ENCODE measurements at places on chromosomes 5 and 9.

- DNase-seq = no peak
Measured at GRCh38 chr5:92907938-92908606, 672.9 kb downstream of the NR2F1-AS1 start.

DNA sequence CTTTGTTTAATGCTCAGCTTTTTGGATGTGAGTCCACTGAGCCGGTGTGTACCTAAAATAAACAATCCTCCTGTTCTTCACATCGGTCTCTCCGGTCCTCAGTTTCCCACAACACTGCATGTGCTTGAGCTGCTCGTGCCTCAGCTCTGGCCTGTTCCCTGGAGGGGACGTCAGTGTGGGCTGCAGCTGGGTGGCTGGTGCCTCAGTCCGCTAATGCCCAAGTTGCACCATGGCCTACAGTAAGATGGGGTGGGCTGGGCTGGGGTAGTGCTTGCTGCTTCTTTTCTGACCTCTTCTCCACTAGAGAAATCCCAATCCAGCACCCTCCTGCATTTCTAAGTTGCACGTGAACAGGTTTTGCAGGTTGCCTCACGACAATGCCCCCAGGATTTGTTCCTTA, 595 bp upstream of the BTNL9 start:
- DNase-seq = no peak

GRCh38 chr9:36136894-36137391, 410 bp downstream of the GLIPR2 start:
- DNase-seq = no peak

DNA sequence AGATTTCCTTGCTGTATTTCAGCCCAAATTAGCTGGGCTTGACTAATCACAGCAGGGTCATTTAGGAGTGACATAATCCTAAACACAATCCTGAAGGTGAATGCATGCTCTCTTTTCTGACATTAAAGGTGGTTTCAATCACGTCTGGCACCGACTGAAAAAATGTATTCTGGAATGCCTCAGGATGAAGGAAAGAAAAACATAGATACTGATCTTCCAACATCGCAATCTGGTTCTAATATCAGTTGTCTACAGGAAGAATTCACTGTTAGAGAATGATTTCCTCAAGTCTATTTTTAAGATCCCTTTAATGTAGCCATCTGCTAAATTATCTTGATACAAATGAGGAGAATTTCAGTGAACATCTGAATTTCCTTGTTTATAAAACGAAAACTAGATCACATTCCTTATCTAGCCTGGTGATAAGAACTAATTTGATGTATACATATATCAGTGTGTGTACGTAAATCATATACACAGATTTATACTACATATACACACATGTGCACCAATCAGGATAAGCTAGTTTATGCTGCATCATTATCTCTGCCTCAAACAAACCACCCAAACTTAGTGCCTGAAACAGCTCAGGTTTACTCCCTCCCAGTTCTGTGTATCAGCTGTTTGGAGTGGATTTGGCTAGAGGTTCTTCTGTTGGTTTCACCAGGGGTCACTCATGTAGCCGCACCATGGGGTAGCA, 31.3 kb upstream of the TAS2R1 start:
- no peak for DNase-seq

GRCh38 chr5:67315082-67315989, 118.7 kb upstream of the CD180 start:
- peak; percentile 47 for DNase-seq

- DNase-seq = no peak
Measured at GRCh38 chr9:94560237-94560636, 5.4 kb downstream of the PCAT7 start.

DNA sequence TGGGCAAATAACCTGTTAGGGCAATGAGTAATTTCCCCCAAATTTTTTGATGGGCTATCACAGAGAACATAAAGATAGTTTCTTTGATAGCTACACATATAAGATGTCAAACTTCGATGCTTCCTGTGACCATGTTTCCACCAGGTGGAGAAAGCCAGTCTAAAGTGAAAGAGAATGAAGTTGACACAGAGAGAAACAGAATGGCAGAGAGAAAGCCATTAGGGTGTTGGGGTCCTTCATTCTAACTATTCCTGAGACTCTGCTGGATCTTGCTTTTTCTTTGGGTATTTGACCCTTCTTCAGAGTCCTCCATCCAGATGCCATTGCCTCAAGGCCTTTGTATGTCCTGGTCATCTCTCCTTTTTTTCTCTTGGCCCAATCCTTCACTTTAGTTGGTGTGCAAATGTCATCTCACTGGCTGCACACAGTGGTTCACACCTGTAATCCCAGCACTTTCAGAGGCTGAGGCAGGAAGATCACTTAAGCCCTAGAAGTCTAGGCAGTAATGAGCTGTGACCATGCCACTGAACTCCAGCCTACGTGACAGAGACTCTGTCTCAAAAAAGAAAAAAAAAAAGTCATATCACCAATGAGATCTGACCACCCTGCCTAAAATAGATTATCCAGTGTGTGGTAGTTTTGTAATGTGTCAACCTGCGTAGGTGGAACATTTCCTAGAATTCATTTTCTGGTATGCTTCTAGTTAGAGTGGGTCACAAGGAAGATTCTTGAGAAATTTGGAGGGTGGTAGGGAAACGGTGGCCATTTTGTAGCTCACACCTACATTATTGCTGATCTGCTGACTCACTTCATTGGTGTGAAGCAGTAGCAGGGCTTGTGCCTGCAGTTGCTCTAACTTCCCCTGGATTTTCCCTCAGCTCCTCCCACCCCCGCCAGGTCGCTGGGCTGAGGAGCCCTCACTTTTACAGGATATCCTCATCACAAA, 20.8 kb upstream of the KIF2A start:
- DNase-seq = no peak

DNA sequence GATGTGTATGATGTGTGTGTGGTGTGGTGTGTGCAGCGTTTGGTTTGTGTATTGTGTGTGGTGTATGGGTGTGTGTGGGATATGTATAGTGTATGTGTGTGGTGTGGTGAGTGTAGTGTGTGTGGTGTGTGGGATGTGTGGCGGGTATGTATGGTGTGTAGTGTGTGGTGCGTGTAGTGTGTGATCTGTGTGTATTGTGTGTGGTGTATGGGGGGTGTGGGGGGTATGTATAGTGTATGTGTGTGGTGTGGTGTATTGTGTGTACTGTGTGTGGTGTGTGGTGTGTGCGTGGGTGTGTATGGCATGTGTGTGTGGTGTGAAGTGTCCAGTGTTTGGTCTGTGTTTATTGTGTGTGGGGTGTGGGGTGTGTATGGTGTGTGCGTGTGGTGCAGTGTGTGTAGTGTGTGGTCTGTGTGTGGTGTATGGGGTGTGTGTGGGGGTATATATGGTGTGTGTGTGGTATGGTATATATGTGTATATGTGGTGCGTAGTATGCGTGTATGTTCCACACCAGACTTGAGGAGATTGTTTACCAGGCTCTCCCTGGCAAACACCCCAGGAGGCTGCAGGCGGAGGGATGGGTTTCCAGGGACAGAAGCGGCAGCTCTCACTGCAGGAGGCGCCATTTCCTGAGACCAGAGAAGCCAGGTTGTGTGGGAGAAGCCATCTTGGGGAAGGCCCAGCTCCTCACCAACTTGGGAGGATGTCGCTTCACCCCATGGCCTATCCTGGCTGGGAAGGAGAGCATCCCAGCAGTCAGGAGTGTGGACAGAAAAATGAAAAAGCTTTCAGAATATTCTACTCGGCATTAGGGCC, 138.1 kb downstream of the NXNL2 start:
- DNase-seq = no peak

GRCh38 chr5:57338068-57338867, 144.3 kb downstream of the ACTBL2 start:
- peak; percentile 4 for DNase-seq

DNA sequence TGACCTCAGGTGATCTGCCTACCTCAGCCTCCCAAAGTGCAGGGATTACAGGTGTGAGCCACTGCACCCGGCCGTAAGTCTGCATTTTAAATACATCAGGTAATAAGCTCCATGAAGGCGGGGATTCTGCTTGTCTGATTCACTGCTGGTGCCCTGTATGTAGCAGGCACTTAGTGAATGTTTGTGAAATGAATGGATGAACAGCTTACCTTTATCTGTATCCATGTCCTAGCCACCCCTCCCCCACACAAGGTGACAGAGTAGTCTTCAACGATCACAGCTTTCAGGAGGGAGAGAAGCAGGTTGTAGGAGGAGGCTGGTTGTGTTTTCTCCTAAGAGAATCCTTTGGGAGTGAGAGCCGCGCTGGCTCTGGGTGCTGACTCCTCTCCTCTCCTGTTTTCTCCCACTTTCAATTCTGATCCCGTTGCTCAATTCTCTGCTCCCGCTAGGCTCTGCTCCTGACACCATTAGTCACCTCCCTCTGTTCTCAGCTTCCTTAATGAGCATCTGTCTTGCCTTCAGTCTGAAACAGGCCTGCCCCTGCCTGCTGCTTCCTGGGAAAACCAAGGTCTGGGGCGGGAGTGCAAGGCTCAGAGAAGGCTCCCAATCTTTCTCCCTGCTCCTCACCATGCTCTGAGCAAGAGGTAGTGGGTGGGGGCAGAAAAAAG, 88.8 kb upstream of the CTNNA1 start:
- no peak for DNase-seq

DNA sequence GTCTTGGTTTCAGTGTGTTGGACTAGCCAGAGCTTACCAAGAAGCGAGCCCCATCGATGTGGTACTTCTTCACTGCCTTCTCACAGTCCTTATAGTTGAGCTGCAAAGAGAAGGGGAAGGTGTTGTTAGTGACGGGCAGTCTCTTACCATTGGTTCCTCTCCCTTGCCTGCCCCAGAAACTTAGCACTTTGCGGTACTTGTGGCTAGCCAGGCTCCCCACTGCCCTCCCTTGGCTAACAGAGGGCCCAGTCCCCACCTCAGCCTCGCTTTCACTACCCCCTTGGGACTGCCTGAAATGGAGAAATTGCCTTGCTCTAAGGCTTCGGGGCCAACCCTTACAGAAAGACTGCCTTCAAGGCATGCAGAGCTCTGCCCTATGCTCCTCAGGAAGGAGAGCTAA, 4.3 kb downstream of the LCP2 start:
- peak; percentile 91 for DNase-seq

DNA sequence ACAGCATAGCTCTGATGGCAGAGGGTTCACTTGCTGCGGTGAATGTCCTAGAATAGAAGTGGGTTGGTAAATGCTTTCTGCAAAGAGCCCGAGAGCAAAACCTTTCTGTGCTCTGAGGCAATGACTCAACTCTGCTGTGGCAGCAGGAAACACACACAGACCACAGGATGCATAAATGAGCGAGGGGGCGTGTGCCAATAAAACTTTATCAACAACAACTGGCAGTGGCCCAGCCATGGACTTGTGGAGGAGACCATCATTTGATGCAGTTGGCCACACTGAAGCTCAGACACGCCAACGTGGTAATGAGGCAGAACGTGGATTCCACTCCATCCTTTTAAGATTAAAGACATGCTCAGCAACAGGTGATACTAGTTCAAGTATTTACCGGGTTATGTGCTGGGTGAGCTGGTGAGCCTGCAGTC, 6.8 kb downstream of the MRPL36 start:
- DNase-seq = peak; percentile 50

DNA sequence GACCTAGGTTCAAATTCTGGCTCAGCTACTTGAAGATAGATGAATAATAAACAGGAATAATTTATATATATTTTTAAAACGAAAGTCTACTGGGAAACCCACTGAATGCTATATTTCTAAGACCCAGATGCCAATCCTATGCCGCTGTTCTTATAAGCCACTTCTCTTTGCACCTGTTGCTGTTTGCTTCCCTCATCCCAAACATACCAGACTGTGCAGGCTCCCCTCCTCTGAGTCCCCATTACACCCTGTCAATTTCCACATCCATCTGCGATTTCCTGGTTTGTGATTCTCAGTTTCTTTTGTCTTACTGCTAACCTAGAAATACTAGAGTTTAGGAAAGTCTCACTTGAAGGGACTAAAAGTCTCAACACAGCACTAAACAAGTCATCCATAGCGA, 92.8 kb upstream of the CAST start:
- no peak for DNase-seq

DNA sequence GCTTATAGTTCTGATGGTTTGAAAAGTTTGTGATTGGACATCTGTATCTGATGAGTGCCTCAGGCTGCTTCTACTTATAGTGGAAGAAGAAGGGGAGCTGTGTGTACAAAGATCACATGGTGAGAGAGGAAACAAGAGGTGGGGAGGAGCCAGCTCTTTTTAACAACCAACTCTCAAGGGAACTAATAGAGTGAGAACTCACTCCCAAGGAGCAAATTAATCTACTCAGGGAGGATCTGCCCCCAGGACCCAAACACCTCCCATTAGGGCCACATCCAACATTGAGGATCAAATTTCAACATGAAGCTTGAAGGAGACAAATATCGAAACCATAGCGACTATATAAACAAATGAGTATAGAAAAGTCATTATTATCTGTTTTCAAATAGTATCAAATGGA, 64.7 kb upstream of the PRLR start:
- DNase-seq = no peak

DNA sequence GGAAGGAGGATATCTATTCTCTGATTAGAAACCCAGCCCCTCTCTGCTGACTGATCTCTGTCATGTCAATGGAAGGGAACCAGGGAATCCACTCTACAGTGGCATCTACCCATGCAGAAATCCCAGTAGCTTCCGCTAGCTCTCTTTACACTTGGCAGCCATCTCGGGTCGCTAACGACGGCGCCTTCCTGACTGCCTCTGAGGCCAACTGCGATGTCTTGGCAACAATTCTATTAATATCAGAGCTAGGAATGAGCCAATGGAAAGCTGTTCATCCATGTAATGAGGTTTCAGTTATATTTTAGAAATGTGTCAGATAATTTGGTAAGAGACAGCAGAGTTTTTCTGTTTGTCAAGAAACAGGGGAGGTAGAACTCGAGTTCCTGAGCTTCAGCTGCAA, 67.6 kb upstream of the ATP10B start:
- DNase-seq = no peak

- DNase-seq = no peak
Measured at GRCh38 chr9:74122661-74123060, 374.5 kb upstream of the RORB start.

- DNase-seq = no peak
Measured at GRCh38 chr5:937151-937924, 44.7 kb downstream of the TRIP13 start.

DNA sequence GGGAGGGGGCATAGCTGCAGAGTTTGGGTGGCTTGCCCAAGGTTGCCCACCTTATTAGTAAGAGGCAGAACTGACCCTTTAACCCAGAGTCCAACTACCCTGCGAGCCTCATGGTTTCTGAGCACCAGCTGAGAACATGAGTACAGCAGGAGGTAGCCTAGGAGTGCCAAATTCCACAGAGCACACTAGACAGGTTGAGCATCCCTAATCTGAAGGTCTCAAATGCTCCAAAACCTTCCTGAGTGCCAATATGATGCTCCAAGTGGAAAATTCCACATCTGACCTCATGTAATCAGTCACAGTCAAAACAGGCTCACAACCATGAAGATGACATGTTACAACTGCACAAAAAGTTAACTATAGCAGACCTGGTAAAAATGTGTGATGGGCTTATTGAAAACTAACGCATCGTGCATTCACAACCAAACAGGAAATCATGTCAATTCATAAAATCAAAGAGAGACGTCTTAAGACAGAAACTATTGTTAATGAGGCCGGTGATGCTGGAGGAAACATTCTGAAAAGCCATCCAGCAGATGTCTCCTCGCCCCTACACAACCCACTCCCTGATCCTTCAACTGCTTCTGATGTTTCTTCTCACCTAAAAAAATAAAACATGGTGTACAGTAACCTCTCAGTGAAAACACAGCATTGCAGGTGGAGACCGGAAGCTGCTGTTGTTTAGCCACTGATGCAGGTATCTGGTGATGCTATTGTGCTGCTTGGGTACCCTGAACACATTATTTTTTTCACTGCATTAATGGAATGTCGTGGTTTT, 25.0 kb downstream of the PTCH1 start:
- no peak for DNase-seq

- no peak for DNase-seq
Measured at GRCh38 chr5:102975457-102976182, 144.3 kb downstream of the GIN1 start.

Data from B cell (primary cell).